HS-27A (cell line): ENCODE measurements at places on chromosomes 2 and 18.

DNA sequence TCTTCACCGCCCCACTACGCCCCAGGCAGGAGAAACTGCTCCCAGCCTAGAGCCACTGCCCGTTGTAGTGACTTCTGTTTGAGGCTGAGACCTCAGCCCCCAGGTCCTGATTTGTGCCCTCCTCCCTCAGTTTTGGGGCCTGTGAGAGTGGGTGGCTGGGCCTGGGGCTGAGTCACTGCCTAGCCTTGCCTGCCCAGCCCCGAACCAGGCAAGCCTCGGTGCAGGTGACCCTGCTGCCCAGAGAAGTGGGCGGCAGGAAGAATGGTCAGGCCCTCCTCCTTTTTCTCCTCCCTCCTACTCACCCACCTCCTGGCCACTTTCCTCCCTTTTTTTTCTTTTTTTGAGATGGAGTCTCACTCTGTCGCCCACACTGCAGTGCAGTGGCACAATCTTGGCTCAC is 66.6 kb downstream of the ZFP36L2 start:
- DNase-seq, result no peak

DNA sequence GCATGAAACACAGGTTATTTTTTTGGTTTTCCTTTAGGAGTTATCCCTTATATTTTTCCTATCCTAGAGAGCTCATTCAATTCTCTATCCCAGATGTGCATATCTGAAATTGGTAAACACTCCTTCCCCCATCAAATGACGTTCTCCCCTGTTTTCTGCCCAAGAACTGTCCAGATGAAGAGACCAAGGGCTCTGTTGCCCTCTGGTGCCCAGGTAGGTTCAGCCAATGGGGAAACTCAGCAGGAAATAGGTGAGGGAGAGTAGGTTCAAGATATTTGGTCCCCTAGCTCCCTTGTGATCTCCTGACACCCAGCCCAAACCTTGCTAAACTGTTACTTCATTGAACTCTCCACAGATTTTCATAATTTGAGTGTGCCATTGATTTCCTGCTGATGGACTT is 14.1 kb upstream of the INO80C start:
- no peak for DNase-seq

DNA sequence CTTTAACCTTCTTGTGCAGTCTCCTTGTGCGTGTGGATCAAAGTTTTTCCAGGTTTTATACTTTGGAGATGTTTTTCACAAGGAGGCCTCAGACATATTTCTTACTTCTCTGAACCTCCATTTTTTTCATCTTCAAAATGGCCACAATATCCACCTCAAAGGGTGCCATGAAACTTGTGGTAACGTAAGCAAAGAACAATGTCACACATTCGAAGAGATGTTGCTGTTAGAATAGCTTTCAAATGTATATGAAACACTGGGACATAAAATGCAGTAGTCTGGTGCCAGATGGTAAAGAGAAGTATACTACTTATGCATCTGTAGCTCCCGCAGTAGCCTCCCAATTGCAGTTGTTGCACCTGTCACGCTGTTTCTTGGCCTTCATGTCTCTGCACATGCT is 2.6 kb upstream of the KRCC1 start:
- no peak for DNase-seq

DNA sequence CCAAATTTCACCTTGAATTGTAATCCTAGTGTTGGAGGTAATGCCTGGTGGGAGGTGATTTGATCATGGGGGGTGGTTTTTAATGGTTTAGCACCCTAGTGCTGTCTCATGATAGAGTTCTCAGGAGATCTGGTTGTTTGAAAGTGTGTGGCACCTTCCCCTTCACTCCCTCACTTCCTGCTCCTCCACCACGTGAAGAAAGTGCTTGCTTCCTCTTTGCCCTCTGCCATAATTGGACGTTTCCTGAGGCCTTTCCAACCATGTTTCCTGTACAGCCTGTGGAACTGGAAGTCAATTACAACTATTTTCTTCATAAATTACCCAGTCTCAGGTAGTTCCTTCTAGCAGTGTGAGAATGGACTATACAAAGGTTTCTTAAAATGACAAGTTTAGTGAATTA is 251.8 kb upstream of the NETO1 start:
- no peak for DNase-seq

GRCh38 chr2:45612731-45613130 is 1.7 kb upstream of the SRBD1 start:
- no peak for DNase-seq

GRCh38 chr2:8472545-8473323 is 209.1 kb upstream of the ID2 start:
- no peak for DNase-seq

DNA sequence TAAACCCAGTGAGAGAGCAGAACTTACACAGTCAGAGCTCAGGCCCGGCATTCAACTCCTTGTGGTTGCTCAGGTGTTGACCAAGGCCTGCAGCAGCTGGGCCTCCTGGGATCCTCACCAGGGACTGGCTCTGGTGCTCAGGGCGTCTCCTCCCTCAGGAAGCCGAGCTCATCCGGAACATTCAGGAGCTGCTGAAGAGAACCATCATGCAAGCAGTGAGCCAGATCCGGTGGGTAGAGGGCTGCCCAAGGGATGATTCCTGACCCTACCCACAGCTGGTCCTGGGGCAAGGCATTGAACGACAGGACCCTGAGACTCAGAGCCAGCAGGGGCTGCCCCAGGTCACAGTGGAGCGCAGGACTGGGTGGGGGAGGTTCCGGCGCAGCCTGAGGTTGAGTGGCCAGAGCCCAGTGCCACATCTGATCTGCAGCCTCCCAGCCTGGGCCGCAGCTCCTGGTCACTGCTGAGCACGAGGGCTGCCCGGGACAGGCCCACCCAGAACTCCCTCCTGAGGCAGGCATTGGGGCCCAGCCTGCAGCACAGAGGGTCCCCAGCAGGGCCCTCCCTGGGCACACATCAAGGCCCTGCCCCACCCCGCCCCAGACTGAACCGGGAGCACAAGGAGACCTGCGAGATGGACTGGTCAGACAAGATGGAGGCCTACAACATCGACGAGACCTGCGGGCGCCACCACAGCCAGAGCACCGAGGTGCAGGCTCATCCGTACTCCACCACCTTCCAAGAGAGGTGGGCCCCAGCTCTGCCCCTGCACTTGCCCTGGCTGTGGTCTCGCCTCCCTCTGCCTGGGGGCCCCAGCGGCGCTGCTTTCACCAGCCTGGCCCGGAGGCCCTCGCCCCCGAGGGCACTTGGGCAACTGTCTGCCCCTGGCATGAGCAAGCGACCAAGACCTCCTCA is 2.4 kb downstream of the TEKT4 start:
- no peak for DNase-seq

- no peak for DNase-seq
Observed at GRCh38 chr18:54713386-54713785, 114.9 kb upstream of the RAB27B start.

- no peak for DNase-seq
Observed at GRCh38 chr2:161238560-161239325, 69.5 kb upstream of the PSMD14 start.

- no peak for DNase-seq
Observed at GRCh38 chr18:69035756-69036155, 237.9 kb downstream of the CCDC102B start.

GRCh38 chr18:73696698-73697097 is 450.9 kb downstream of the FBXO15 start:
- no peak for DNase-seq

GRCh38 chr2:176001281-176001915 is 669 bp downstream of the LNPK start:
- DNase-seq, result peak; percentile 31

DNA sequence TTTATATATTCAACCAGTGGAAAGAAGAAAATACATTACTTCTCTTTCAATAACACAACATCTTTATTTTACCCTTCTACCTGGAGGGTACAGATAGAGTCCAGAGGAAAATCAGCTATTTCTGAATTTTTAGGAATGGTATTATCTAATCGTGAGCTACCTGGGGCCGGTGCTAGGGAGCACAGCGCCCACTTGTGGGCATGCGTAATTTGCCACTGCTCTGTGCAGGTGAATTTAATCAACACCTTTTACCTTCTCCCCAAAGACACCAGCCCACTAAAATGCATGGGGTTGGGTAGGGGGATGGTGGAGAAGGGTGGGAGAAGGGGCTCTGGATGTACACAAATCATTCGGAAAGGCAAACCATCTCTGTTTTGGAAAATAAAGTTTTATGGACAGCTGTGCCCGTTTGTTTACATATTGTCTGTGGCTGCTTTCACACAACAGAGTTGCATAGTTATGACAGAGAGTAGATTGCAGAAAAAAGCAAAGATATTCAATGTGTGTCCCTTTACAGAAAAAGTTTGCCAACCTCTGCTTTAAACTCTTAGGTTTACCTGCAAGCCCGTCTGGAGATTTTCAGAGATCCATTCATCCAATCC is 51.5 kb upstream of the DCC start:
- DNase-seq, result no peak

- no peak for DNase-seq
Observed at GRCh38 chr2:44769349-44770011, 172.0 kb upstream of the SIX3 start.
